Activated CD4-positive, alpha-beta T cell treated with anti-CD3 and anti-CD28 coated beads, Interleukin-2, amount 50 U/mL, for 16 hours (primary cell): ENCODE measurements at places on chromosomes 2 and 18.

DNA sequence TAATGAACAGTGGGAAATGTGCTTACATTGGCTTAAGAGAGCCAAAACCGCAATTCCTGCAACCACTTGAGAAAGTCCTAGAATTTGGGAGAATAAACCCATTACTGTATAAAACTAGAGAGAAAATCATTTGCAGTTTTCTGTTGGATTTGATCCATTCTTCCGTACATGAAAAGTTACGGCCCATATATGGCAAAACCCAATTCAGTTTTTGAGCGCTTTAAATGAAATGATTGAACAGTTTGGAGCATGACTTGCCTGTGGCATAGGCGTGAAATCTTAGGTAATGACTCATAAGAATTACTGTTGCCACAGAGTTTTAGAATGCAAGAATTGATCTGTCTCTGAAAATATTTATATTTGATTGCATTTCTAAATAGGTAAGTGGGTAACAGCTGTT lies 52.0 kb downstream of the PHLPP1 start:
- peak; percentile 65 for DNase-seq

- no peak for DNase-seq
These were observed 32.1 kb downstream of the PSMD1 start for GRCh38 chr2:231088754-231089153.

DNA sequence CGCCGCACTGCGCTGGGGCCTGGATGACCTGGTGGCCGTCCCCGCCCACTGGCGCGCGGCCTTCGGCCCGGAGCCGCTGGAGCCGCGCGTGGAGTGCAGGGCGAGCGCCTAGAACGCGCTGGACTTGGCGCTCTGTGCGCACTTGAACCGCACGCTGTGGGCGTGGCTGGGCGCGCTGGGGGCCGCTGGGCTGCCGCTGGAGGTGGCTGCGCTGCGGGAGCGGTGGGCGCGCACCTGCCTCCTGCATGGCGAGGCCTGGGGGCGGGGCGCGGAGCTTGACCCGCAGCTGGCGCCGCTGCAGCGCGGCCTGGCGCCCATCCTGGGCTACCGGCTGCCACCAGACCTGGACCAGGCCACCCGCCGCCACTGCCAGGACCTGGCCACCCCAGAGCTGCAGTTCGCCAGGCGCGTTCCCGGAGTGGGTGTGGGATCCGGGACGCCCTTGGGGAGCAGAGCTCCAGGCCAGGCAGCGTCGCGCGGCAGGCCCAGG lies 9.9 kb downstream of the AQP12B start:
- no peak for DNase-seq

DNA sequence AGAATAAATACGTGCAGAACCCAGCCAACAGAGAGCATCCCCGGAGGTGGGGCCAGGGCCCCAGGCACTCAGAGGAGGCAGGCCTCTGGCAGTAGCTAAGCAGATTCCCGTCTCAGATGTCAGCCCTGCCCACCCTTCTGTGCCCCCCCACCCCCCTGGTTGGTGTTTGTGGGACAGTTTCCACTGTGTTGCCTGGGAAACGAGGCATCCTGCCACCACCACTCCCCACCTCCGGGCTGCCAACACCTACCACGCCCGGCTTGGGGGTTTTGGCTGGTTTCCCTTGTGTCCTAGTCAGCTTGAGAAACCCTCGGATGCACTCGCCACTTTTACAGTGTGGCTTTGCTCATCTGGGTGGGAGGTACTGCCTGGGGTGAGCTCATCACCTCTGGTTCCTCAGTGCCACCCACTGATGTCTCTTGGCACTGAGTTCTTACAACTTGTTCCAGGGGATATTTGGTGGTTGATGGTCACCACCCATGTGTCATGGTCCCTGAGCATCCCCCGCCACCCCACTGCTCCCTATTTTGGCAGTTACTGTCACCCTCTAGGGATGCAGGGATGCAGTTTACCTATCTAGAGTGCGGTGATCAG lies 72.4 kb upstream of the YWHAQ start:
- DNase-seq, result peak; percentile 88

GRCh38 chr2:84417453-84418145 lies 41.5 kb downstream of the SUCLG1 start:
- DNase-seq, result peak; percentile 69

- no peak for DNase-seq
These were observed 24.7 kb upstream of the ALLC start for GRCh38 chr2:3633089-3633981.
